ENCODE measurements at places on chromosomes 1 and 21.

DNA sequence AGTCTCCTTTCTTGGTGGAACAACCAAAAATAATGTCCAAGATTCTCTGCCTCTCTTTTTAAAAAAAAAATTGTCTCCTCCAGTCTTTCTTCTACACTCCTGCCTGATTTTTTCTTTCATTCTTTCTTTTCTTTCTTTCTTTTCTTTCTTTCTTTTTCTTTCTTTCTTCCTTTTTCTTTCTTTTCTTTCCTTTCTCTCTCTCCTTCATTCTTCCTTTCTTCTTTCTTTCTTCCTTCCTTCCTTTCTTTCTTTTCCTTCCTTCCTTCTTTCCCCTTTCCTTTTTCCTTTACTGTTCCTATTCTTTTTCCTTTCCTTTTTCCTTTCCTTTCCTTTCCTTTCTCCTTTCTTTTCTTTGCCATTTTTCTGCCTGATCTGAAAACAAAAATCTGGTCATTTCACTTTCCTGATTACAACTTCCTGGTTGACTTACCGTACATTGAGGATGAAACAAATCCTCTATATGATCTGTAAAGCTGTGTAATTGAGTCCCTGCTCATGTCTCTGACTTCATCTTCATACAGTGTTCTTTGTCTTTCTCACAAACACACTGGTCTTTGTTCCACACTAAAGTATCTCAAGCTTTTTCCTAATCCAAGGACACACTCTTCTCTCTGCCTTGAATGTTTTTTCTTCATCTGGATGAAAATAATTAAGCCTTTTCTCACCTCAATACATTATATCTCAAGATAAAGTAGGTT lies 6.1 kb upstream of the KRTAP23-1 start:
- DNase-seq: no peak

- DNase-seq: peak; percentile 94
Measured at GRCh38 chr1:98870959-98871903, 133.4 kb downstream of the PLPPR5 start.

DNA sequence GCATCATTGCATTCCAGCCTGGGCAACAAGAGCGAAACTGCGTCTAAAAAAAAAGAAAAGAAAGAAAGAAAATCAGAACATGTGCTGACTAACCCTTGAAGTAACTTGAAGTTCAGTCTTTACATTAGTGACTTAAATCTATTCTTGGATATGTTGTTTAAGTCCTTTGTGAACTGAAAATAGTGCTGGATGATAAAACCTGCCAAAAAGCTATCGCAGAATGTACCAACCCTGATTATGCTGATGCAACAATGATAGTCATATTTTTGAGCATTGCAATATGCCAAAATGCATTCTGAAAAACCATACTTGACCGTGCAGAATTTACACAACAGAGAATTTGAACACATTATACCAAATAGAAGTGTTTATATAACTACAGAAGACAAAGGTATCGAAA lies 30.7 kb downstream of the SHISAL2A start:
- DNase-seq: no peak

GRCh38 chr1:157380523-157380922 lies 171.8 kb downstream of the FCRL5 start:
- DNase-seq: no peak

- no peak for DNase-seq
Measured at GRCh38 chr1:60703155-60703554, 379.2 kb upstream of the NFIA start.

GRCh38 chr1:920010-920409 lies 3.7 kb upstream of the SAMD11 start:
- DNase-seq: no peak

- DNase-seq: no peak
Measured at GRCh38 chr1:232440325-232441035, 189.5 kb downstream of the SIPA1L2 start.

DNA sequence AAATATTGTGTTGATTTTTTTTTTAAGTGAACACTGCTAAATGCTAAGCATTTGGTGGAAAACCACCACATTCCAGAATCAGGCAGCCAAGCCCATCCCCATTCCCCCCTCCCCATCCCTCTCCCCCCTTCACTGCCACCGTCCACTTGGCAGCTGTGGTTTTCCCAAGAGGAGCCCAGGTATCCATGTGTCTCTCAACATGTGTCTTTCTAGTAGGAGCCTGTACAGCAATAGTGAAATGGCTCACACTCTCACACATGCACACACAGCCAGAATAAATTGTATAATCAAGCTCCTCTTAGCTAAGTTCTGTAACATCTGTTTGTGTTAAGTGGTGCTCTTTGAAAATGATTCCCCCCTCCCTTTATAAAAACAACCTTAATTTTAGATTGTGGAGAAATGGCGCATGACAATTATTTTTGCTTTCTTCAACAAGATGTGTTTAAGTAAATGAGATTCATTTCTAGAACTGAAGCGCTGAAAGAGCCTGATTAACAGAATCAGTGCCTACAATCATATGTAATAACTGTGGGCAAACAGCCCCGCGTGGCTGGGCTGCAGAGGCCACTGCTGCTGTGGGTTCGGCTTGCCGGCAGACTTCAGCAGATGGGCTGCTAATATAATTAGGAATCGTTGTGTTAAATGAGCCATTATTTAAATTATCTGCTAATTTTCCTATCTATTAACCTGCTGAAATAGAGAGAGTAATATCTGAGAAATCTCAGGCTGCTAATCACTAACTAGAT lies 43.3 kb downstream of the BACE2 start:
- no peak for DNase-seq

DNA sequence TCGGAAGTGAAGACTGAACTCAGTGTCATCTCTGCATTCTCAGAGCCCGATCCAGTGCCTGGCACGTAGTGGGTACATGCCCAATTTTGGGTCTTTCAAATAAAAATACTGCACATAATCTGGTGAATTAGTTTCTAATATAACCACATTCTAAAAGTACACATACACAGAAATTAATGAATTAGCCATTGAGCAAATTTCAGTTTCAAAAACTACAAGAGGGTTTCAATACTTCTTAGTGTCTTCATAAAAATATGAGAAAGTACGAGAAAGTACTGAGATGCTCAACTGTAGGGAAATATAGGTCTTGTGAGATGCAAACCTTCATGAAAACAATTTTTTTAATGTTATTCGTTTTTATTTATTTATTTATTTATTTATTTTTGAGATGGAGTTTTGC lies 86.9 kb downstream of the SMYD2 start:
- DNase-seq: no peak

GRCh38 chr1:193458628-193459027 lies 272.2 kb upstream of the B3GALT2 start:
- DNase-seq: peak; percentile 76

DNA sequence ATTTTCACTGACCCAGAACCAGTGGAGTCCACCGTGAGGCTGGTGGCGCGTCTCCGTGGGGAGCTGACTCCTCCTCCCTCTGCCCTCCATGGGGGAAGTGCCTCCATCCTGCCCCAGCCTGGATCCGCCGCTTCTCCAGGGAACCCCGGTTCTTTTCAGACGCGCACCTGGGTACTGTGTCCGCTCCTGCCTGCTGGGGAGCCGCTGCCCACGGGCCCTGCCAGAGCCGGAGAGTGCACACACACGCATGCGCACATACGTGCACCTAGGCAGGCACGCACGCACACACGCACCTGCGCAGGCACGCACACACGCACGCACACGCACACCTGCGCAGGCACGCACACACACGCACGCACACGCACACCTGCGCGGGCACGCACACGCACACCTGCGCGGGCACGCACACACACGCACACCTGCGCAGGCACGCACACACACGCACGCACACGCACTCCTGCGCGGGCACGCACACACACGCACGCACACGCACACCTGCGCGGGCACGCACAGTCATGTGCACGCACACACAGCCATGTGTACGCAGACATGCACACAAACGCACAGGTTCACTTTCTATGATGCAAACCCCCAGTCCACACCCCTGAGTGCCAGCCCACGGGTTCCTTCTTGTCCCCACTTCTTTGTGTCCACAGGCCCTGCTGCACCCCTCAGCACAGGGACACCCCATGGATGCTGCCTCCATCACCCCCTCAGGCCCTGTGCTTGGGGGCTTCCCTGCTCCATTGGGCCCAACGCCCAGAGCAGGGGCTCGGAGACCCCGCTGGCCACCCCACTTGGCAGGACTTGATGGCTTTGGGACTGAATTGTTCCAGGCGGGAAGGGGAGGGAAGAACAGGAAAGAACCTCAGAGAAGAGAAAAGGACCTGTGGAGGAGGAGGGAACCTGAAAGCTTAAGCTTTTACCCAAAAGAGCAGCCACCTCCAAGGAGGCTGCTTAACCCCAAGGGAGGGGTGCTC lies 42.7 kb downstream of the MORN1 start:
- no peak for DNase-seq

DNA sequence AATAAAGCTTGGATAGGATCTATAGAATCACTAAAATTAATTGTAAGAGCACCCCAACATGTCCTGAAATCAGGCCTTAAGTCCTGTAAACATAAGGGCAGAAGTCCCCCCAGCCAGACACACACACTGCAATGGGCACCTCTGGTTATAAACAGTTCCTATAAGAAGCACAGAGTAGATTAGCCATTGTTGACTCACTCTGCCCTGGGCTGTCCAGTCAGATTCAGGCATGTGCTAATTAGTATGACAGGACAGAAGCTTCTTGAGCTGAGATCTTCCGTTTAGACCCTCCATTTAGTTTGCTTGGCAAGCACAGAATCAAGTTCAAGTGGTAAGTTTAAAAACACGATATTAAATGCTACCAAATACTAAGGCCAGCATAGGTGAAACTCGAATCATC lies 11.8 kb upstream of the DENND1B start:
- no peak for DNase-seq

GRCh38 chr1:99820546-99820945 lies 29.6 kb upstream of the AGL start:
- peak; percentile 48 for DNase-seq

DNA sequence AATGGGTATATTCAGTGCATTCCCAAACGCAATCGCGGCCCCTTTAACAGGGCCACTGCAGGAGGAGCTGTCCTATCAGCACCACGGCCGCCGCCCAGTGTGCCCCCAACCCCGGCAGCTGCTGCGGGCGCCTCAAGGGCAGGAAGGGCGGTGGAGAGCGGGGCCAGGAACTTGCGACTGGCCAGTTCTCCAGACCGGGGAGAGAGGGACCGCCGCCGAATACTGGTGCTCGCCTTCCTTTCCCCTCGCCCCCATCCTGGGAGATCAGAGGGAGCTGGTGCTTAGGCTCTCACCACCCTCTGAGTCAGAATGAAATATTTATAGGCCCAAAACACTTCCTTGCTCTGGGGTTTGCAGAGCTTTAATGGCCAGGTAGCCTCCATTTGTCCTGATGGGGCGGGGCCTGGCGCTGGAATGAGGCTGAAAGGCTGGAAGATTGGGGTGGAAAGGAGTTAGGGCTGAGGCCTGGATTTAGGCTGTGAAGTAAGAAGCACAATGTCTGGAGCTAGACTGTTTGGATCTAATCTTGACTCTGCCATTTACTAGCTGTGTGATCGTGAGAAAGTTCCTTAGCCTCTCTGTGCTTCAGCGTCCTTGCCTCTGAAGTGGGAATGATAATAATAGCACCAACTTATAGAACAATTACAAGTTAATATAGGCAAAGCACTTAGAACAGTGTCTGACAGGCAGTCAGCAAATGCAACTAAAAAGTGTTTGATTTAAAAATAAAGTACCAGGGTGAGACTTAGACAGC lies 75.5 kb downstream of the NAV1 start:
- no peak for DNase-seq

DNA sequence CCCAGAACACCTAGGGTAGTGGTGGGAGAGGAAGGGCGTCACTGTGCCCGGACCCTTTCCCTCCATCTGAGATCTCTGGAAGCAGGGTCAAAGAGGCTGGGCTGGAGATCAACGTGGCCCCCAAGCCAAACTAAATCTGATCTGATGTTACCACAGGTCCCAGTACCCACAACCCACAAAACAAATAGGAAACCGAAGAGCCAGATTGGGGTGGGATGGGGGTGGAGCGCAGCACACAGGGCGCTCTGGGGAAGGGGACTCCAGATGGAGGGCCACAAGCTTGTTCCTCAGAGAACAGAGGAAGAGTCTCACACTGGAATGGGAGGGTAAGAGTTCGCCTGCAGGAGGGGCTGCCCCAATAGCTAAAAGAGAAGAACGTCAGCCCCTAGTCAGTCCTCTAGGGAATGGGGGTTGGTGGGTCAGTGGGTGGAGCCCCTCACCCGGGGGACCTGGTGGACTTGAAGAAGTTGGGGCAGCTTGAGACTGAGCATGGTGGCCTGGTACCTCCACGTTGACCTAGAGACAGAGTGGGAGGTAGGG lies 1.5 kb downstream of the PAQR6 start:
- DNase-seq: no peak

DNA sequence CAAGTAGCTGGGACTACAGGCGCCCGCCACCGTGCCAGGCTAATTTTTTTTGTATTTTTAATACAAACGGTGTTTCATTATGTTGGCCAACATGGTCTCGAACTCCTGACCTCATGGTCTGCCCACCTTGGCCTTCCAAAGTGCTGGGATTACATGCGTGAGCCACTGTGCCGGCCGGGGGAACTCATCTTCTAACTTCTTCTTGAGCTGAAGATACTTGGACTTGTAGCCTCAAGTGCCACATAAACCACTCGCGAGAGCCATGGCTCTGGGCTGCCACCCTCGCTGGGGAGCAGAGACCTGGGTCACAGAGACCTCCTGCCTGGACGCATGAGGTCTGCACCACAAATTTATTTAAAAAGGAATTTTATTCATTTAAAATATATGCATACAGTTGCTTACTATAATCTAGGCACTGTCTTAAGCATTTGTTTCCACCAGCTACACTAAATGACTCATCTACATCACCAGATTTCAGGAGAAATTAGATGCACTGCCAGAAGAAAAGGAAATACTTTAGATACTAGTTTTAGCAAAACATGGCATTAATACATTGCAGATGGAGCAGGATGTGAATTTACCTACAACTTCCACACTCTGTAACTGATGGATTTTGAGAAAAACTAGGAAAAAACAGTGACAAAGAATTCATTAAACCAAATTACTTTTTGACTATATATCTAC lies 29.9 kb upstream of the PUM1 start:
- no peak for DNase-seq

- no peak for DNase-seq
Measured at GRCh38 chr1:74681449-74681848, 7.9 kb upstream of the ERICH3 start.

DNA sequence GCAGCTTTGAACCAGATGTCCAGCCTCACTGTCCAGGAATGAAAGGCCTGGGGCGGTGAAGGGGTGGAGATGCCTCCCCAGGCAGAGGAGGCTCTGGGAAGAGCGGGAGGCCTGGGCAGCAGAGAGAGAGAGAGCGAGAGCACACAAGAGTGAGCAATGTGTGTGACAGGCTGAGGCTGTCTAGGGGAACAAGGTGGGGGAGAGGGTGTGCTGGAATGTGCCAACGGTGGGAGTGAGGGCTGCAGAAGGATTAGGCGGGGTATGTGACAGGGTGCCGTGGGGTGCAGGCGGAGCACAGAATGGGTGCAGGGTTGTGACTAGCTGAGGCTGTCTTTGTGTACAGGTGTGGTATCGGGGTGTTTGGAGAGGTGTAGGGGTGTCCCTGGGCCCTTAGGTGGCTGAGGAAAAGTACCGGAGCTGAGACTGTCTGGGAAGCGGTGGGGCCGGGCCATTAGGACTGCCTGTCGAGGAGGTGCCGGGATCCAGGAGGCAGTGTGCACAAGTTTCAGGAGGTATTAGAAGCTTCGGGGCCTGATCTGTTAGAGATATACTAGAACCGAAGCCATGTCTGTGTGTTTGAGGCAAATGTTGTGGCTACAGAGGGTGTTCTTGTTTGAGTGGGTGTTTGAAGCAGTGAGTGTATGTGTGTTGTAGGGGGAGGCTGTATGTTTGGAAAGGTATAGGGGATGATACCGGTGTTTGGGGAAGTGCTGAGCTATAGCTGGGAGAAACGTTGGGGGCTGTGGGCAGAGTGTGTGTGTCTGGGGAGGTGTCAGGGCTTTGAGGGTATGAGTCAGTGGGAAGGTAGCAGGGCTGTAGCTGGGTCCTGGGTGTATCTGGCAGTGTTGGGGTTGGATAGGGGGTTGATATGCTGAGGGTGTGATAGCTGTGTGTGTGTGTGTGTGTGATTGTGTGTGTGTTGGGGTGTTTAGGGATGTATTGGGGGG lies 9.1 kb downstream of the AHDC1 start:
- DNase-seq: peak; percentile 33
